ENCODE measurements at places on chromosomes 2 and 18.

- DNase-seq, result no peak
Observed at GRCh38 chr2:212409560-212409959, 129.0 kb downstream of the ERBB4 start.

- no peak for DNase-seq
Observed at GRCh38 chr2:2116657-2117056, 214.4 kb downstream of the MYT1L start.

GRCh38 chr2:85743304-85743978, 10.3 kb upstream of the ATOH8 start:
- DNase-seq, result no peak

- no peak for DNase-seq
Observed at GRCh38 chr2:229297247-229297646, 26.2 kb upstream of the PID1 start.

DNA sequence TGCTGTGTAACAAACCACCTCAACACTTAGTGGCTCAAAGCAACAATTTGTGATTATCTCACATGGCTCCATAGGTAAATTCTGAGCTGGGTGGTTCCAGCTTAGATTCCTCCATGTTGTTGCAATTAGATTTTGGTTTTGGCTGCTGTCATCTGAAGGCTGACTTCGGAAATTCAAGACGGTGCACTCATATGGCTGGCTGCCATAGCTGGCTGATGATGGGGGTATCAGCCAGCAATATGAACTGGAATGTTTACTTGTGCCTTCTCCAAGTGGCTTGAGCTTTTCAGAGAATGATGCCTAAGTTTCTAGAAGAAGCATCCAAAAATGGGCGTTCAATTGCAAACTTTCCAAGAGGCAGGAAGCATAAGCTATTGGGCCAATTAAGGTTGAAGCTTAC, 213.1 kb downstream of the GCA start:
- no peak for DNase-seq

DNA sequence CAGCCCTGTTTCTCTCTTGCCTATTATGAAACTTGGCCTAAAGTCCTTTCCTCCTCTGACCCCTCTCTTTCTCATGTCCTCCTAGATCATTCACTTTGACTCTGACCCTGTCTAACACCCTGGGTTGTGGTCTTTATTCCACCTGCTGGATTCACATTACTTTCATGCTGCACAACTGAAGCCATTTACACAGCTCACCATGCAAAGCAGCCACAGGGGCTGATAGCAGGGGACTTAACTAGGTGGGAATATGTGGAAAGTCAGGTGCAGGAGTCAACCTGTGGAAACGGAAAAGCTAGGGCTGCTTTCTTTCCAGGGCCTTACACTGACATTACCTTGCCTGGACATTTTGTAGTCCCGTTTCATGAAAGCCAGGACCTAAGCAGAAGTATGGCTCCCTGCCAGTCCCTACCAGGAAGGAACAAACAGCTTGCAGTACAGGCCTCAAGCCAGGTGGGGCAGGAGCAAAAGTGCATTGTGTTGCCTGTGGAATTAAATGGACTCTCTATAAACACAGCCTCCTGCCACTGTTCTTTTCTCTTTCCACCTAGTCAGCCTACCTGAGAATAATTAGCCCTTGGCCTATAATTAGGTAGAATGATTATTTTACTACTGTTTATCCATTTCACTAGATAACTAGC, 11.8 kb downstream of the MAPRE3 start:
- no peak for DNase-seq

- DNase-seq, result no peak
Observed at GRCh38 chr2:188437537-188437936, 145.9 kb downstream of the GULP1 start.

DNA sequence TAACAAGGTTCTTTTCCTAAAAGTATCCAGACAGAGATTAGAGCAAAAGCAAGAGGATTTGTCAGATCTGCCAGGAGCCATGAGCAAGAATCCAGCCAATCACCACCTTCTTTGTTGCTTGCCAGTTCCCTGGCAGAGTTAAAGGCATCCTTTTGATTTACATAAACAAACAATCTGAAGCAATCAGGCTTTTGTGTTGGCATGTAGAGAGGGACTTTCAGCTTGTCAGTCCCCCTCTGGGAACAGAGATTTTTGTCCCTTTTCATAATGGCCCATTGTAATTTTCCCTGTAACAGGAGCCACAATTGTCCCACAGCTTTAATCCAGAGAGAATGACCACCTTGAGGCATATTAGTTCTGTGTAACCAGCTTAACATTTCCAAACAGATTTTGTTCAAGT, at the start of gene ERMN:
ERMN (minus strand) TSS at position 39 of the 400 bp plus-strand sequence. CDS start 182 bp downstream, outside the sequence.
- DNase-seq, result no peak

GRCh38 chr2:37617119-37617892, 54.1 kb downstream of the CDC42EP3 start:
- no peak for DNase-seq

GRCh38 chr2:230347659-230348305, 20.8 kb downstream of the SP140L start:
- DNase-seq, result no peak

GRCh38 chr2:205580212-205580987, 101.9 kb upstream of the NRP2 start:
- no peak for DNase-seq

DNA sequence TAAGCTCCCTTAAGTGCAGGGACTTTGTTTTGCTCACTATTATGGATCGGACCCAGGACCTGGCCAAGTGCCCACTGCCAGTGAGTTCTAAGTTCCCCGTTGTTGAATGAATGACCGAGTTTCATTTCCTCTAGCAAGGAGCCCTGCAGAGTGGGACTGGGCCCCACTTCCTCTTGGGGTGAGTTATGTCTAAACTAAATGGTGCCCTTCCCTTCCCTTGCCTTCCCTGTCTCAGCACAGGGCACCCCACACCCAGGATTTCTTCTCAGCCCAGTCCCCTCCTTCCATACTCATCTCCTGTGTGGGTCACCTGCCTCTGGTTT, 195.3 kb upstream of the HS6ST1 start:
- DNase-seq, result no peak

DNA sequence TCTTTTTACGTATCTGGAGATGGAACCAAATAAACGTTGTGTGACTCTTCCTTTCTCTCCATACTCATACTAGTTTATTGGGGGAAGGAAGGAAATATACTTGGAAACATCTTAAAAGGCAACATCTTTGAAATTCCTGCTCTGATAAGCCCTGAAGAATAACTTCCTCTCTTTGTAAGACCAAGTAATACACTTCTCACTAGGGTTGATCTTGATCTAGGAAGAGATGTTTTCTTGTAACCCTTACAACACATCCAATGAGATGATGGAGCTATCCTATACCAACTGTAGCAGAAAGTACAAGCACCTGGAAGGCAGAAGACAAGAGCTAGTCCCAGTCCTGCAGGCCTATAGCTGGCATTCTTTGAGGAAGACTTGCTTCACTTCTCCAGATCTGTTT, 2.0 kb downstream of the ANKRD44 start:
- no peak for DNase-seq

- DNase-seq, result no peak
Observed at GRCh38 chr2:207188626-207189419, 23.1 kb upstream of the KLF7 start.

DNA sequence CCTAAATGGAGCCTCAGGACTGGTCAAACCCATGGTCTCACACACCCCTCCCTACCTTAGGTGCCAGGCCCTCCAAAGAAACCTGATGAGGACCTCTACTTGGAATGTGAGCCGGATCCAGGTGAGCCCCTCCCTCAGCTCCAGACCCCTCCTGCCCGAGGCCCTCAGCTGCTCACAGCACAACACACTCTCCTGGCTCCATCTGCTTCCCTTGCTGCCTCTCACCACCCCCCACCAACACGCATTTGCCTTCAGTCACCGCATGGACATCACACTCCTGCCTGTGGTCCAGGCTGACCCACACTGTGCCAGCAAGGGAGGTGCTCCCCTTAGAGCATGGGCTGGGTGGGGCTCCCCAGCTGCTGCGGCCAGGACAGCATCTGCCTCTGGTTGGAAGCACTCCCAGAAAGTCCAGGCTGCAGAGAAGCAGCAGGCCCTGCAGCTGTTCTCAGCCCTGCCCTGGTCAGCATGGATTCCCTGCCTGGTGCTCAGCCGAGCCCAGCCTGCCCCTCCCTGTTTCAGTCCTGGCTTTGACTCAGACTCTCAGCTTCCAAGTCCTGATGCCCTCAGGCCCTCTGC, 15.1 kb downstream of the SH2D6 start:
- DNase-seq, result no peak

DNA sequence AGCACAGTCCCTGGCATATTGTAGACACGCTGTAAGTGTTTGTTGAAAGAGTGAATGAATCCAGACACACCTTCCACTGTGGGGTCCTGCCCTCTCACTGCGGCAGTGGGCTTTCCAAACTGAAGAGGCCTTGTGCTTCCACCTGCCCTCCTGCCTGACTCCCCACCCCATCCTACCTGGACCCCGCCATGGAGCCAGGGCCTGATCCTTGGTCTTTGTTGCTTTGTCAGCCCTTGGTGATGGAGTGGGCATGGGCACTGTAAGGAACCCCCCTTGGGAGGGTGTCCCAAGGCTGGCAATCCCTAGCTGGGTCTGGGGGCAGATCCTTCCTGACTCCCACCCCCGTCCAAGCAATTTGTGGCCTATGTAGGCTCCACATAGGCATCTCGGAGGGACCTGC, 33.1 kb downstream of the KLHL29 start:
- DNase-seq, result no peak

GRCh38 chr2:236696834-236697233, 127.2 kb downstream of the ACKR3 start:
- DNase-seq, result no peak

GRCh38 chr2:225122583-225123486, 80.6 kb upstream of the DOCK10 start:
- DNase-seq, result no peak

DNA sequence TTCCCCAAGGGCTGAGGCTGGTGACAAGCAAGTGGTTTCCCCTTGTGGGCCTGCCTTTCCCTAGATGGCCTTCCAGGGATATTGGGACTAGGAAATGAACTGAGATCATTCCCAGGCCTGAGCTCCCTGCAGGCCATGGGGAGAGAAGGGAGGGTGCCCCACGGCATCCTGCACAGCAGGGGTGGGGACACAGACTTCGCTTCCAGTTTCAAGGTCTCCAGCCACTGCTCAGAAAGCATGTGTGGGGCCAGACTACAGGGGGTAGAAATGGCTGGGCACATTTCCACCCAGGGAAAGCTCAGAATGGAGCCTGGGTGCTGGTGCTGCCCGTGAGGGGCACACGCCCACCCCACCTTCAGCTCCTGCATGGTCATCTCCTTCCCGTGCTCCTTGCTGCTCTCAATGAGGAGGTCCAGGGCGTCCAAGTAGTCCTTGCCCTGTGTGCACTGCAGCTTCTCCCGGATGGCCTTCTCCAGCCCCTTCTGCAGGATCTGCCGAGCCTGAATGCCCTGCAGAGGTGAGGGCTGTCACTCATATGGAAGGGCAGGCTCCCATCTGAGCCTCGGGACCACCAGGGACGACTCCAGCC, 13.2 kb downstream of the CYP26B1 start:
- no peak for DNase-seq

DNA sequence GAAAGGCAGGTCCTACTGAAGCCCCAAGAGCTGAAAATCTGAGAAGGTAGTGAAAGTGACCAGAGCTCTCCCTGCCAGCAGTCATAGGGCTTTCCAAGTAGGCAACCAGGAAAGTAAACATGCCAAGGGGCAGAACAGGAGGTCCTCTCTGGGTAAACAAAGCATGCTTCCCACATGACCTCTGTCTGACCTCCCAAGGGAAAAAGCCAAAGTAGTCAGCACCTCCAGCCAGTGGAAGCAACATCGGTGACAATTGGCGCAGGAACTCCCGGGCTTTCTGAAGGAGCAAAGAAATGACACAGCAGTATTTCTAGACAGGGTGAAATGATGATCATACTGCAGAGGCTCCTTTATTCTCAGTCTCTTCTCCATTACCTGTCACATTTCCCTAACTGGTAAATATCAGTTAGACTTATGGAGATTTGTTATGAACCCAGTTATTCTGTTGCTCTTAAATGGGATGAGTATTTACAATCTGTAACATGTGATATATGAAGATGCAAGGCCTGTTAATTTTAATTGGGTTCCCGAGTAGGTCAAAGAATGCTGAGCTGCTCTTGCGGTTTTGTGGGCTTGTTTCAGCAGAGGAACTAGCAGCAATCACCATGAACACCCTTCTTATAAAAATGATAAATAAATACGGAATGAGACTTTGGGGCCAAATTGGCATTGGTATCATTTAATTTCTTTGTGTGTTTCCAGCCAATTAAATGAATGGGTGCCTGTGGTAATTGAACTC, 321.0 kb downstream of the RND3 start:
- no peak for DNase-seq

DNA sequence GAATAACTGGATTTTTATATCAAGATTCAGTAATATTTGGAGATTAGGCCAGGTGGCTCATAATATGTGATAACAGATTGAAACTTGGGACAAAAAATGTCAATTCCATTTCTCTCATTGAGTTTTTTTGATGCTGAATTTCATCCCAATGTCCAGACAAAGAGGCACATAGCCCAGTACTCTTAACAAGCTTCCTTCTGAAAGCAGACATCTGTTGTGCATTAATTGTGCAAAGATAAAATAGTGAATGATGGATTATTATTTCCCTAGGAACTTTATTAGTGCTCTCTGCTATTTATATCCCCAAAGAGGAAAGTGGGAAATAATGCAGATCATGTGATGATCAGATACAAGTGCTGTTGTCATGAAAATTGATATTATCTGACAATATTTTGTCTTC, 234.1 kb downstream of the CCDC102B start:
- no peak for DNase-seq

- DNase-seq, result no peak
Observed at GRCh38 chr18:9647496-9648323, 33.4 kb upstream of the PPP4R1 start.

DNA sequence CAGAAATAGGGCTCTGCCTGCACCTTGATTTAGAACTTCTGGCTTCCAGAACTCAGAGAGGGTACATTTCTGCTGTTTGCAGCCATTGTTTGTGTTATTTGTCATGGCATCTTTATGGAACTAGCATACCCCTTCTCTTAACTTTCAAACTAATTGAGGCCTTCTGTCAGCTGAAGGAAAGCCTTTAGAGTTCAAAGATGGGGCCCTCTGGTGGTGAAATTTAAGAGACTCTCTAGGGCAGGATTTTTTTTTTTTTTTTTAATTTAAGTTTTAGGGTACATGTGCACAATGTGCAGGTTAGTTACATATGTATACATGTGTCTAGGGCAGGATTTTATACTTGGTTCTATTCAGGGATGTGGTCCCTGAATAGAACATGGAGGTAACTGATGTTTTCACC, 260.6 kb upstream of the LINC00305 start:
- DNase-seq, result no peak

DNA sequence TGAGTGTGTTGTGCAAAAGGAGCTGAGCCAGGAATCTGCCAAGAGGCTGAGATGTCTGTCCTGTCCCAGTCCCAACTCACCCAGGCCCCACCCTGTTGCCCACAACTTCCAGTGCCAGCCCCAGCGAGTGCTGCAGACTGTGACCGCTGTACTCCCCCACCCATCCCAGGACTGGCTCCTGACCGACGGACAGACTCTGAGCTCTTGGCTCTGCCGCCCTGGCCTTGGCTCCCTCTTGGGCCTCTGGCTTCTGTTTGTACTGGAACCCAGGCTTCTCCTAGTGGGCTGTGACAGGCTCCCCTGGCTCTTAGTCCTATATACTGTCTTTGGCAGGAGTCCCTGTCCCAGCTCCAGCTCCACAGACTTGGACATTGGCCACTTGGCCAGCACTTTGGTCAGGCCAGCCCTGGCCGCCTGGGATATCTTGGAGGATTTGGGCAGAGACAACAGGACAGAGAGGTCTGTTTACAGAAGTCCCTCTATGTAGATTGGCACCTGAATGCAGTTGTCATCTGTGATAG, 41.1 kb downstream of the ACOXL start:
- no peak for DNase-seq
